Epithelial cell of proximal tubule (primary cell): ENCODE measurements at places on chromosomes 4 and X. TPM values are rescaled to one million over a fixed set of nuclear protein-coding genes. Genes with fewer than 3 reads are reported as not detected.

TCEAL7 gene
- total RNA-seq = 16.0 and 25.4 TPM in 2 replicates

DNA sequence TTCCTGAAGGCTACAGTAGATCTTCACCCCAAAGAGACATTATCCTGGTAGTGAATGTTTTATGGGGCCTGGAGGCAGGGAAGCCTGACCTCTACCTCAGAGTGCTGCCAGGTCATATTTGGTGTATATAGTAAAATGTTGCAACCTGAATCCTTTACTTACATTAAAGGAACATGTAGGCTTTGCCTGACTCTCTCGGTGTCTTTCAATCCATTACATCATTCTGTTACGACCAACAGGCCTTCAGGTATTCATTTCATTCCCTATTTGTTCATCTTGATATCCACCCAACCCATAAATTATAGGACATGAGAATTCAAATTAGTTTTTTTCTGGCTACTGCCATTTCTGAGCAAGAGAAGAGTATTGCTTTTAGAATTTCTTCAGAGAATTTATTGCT is 116.5 kb downstream of the CFAP299 start:
- DNase-seq = no peak

- no peak for DNase-seq
These were observed 19.5 kb downstream of the COMMD8 start for GRCh38 chr4:47444031-47444430.

DNA sequence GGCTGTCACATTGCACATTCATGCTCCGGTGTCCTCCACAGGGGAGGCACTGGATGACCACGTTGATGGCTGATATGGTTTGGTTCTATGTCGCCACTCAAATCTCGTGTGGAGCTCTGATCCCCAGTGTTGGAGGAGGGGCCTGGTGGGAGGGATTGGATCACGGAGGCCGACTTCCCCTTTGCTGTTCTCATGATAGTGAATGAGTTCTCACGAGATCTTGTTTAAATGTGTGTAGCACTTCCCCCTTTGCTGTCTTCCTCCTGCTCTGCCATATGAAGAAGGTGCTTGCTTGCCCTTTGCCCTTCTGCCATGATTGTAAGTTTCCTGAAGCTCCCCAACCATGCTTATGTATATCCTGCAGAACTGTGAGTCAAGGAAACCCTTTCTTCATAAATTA is 22.3 kb upstream of the NAT8L start:
- DNase-seq = no peak

GRCh38 chr4:94540476-94540875 is 88.7 kb downstream of the PDLIM5 start:
- no peak for DNase-seq

TCEAL6 gene
- total RNA-seq = not detected in 2 replicates

GRCh38 chrX:18490806-18491555 is 65.6 kb downstream of the CDKL5 start:
- no peak for DNase-seq

DNA sequence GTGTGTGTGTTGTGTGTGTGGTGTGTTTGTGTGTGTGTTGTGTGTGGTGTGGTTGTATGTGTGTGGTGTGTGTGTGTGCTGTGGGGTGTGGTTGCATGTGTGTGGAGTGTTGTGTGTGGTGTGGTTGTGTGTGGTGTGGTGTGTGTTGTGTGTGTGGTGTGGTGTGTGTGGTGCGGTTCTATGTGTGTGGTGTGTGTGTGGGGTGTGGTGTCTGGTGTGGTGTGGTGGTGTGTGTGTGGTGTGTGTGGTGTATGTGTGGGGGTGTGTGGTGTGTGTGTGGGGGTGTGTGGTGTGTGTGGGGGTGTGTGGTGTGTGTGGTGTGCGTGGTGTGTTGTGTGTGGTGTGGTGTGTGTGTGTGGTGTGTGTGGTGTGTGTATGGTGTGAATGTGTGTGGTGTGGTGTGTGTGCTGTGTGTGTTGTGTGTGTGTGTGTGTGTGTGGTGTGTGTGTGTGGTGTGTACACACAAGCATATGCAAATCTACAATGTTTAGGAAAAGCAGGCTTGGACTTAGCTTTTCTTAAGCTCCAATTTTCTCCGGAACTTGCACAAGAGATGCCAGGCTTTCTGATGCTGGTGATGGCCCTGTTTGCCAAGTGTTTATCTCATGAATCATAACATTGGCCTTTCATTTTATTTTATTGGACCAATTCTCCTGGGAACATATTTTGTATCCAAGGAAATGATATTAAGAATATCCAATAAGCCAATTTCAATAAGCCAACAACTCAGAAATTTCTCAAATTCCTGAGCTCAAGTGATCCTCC is 148.7 kb downstream of the SPATA18 start:
- peak; percentile 63 for DNase-seq

DNA sequence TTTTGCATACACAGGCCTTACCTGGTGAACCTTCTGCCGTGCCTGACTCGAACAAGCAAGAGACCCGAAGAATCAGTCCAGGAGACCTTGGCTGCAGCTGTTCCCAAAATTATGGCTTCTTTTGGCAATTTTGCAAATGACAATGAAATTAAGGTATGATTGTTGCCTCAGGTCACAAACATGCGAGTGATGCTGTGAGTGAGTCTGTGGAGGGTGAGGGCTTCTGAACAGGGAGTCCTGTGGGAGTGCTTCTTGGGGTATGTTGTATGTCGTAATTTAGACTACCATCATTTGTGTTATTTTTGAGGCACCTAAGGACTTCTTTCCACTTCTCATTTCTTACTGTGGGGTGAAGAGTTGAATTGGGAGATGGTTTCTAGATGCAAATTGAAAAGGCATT is 32.8 kb downstream of the HTT start:
- DNase-seq = no peak

- no peak for DNase-seq
These were observed 29.5 kb downstream of the EGFL6 start for GRCh38 chrX:13598877-13599276.

GRCh38 chrX:44669626-44670025 is 127.0 kb upstream of the FUNDC1 start:
- DNase-seq = no peak

FRG1 gene
- 35.2 and 52.1 TPM in 2 replicates for total RNA-seq

RPL10 gene
- 5,736 and 6,055 TPM in 2 replicates for total RNA-seq

BTC gene
- total RNA-seq = 3.6 and 5.4 TPM in 2 replicates

ASB12 gene
- total RNA-seq = 0.07 TPM in 1 of 2 replicates, not detected in the other

GRCh38 chr4:94446386-94446785 is 5.4 kb upstream of the PDLIM5 start:
- no peak for DNase-seq

- no peak for DNase-seq
These were observed 10.7 kb downstream of the RBPJ start for GRCh38 chr4:26331380-26331950.

DNA sequence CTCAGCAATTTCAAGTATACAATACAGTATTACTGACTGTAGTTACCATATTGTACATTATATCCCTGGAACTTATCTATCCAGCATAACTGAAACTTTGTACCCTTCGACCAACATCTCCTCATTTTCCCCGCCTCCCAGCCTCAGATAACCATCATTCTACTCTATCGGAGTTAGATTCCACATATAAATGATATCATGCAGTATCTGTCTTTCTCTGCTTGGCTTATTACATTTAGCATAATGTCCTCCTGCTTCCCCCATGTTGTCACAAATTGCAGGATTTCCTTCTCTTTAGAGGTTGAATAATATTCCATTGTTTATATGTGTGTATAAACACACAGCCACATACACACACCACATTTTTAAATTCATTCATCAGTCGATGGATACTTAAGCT is 218.1 kb downstream of the MAML3 start:
- no peak for DNase-seq

GRCh38 chr4:189514209-189514608 is 426.5 kb upstream of the FRG1 start:
- DNase-seq = no peak

RRH gene
- not detected in 2 replicates for total RNA-seq

STARD8 gene
- total RNA-seq = 7.7 and 9.5 TPM in 2 replicates

- no peak for DNase-seq
These were observed 1.1 kb upstream of the RASSF6 start for GRCh38 chr4:73621357-73621756.

GRCh38 chr4:105837037-105837436 is 58.2 kb upstream of the NPNT start:
- no peak for DNase-seq

- DNase-seq = no peak
These were observed 60.6 kb downstream of the GABRA2 start for GRCh38 chr4:46329118-46329976.

F8A2 gene
- total RNA-seq = not detected in 2 replicates

DCAF16 gene
- 18.6 and 27.0 TPM in 2 replicates for total RNA-seq

- no peak for DNase-seq
These were observed 26.1 kb upstream of the TET2 start for GRCh38 chr4:105120626-105121025.

GRCh38 chr4:62474802-62475201 is 1274.7 kb downstream of the ADGRL3 start:
- DNase-seq = no peak

OPN1MW3 gene
- not detected in 2 replicates for total RNA-seq

DNA sequence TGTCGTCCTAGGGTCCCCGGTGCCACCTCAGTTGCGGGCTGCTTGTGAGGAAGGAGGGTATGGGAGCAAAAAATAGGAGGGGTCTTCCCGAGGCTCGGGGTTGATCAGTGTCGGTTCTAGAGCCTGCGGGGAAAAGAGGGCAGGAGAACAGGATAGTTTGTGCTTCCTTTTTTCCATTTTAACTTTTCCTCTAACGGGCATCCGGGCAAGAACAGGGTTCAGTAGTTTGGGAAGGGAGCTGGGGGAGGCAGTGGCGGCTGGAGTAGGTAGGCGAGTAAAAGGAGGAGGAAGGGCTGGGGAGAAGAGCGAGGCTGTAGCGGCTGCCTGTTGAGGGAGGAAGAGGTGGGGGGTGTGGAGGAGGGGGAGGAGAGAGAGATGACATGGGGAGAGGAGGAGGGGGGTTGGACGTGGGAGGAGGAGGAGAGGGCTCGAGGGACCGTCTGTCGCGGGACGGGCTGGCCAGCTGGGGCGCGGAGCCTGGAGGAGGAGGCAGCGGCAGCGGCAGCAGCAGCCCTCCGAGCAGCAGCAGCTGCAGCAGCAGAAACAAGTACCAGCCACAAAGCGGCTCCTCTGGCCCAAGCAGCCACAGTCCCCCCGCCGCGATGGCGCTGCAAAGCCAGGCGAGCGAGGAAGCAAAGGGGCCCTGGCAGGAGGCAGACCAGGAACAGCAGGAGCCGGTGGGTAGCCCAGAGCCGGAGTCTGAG is at the start of gene SLC16A2:
SLC16A2 (plus strand) TSS at position 458 of the 704 bp plus-strand sequence; CDS start at position 603, 145 bp downstream.
- DNase-seq = no peak

DNA sequence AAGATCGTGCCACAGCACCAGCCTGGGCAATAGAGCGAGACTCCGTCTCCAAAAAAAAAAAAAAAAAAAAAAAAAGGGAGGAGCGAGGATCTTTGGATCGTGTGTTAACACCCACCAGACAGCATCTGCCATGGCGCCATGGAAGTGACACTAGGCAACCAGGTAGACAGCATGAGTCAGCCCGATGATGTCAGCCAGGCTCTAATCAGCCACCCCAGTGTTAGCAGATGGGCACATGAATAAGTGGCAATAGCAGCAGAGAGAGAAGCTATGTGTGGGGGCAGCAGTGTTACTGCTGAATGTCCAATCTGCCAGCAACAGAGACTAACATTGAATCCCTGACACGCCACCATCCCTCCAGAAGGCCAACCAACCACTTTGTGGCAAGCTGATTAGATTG is 6.6 kb downstream of the SYN1 start:
- DNase-seq = no peak
